KG1 (cell line): ENCODE measurements at places on chromosomes 3 and 15.
A peak's percentile ranks its signal among the peaks of the same experiment; 100 is the strongest.

- DNase-seq: no peak
These were observed 11.8 kb downstream of the SLC12A8 start for GRCh38 chr3:125200731-125201139.

DNA sequence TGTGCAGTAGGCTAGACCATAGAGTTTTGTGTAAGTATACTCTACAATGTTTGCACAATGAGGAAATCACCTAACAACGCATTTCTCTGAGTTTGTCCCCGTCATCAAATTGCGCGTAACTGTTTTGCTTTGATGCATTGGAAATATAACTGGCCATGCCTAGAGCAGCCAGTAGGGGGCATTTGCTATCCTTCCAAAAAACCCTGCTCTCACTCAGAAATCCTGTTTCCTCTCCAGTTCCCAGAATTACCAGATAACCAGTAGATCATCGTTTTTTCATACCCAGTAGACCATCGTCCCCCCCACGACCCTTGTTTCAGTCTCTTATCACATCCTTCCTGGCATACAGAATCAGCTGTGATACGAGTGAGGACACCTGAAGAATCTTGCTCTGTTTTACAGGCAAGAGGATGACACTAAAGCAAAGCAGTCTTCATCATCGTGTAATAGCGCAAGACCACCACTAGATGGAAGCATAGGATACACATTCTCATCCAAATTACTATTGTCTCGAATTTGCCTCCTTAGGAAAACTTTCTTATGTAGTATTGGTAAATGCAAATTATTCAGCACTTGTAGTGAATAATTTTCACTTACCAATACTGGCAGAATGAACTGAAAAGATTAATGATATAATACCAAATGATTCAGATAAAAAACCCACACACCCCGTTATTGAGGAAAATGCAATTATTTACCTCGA lies 4.4 kb upstream of the GABRR3 start:
- peak; percentile 70 for DNase-seq

GRCh38 chr15:57285386-57285785 lies 90.9 kb upstream of the CGNL1 start:
- DNase-seq: no peak

DNA sequence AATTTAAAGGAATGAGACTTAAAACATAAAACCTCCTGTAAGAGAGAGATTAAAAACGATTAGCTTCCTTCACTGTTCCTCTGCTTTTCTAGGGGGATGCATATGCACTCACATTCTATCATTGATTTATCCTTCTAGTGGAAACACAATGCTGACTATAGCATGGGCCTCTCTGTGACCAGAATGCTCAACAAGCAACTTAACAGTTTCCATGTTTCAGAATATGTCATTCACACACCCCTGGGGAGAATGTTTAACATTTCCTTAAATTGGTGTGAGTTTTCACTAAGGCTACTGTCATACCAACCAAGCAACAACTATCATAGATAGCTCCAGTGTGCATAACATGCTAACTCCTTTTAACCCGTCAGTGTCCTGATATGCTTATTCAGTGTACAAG lies 337.9 kb upstream of the GRM7 start:
- no peak for DNase-seq

DNA sequence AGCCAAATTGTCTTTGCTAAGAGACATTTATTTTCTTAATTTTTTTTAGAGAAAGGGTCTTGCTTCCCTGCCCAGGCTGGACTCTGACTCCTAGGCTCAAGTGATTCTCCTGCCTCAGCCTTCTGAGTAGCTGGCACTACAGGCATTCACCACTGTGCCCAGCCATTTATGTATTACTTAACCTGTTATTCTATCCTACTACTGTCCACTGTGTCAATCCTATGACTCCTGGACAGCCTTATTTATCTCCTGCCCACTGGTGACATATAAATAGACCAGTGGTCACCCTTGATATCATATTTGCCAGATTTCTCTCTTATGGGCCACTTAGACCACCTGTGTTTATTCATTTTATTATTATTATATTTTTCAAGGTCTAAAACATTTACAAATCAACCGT lies 161.4 kb downstream of the ROBO1 start:
- no peak for DNase-seq

- no peak for DNase-seq
These were observed 50.0 kb downstream of the PRKAR2A start for GRCh38 chr3:48797626-48798025.

DNA sequence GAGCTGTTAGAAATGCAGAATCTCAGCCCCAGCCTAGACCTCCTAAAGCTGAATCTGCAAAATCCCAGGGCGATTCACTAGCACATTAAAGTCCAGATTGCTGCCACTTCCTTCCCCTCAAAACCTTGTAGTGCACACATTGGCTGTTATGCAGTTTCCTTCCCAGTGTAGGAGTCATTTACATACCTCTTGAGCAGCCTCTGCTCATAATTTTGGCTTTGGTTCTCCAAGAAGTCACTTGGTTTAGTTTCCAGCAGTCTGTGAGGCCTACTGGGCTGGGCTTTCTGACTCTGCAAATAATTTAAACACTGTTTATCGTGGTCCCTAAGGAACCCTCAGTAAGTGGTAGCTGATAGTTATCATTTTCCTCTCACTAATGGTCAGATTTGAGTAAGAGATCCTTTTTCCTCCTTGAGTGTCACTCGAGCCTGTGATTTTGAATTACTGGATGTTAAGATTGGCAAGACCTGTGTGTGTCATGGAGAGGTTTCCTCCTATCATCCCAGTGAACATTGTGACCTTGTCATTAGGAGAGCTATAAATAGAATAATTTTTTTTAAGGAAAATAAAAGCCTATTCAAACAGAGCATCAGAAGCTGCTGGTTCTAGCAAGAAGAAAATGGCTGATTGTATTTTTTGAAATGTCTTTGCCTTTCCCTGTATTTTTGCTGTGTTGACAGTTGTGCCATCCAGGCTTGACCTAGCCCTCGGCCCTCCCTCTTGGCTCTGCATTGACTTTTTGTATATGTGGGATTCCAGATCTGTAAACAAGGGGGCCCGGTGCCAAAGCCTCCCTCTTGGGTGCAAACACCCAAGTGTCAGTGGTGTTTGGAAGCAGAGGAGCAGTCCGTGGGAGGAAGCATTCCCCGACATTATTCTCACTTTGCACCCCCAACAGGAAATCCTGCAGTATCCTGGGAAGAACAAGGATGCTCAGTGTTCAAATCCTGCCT lies 134.8 kb upstream of the ANKRD28 start:
- DNase-seq: no peak

DNA sequence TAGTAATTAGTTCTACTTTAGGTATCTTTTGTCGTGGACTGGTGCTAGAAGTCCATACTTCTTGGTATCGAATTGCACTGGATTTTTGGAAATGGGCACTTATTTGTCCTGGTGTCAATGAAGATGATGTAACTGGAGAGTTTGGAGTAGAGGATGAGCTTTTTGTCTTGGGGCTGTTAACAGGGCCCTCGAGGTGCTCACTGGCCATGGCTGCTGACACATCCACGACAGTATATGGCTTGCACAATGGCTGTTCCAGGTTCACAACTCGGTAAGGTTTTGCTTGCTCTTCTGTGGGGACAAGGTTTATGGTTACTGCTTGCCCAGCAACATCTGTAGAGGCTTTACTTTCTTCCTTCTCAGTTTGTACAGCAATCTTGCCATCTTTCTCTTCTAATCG lies 109.4 kb upstream of the TSPAN3 start:
- DNase-seq: no peak

DNA sequence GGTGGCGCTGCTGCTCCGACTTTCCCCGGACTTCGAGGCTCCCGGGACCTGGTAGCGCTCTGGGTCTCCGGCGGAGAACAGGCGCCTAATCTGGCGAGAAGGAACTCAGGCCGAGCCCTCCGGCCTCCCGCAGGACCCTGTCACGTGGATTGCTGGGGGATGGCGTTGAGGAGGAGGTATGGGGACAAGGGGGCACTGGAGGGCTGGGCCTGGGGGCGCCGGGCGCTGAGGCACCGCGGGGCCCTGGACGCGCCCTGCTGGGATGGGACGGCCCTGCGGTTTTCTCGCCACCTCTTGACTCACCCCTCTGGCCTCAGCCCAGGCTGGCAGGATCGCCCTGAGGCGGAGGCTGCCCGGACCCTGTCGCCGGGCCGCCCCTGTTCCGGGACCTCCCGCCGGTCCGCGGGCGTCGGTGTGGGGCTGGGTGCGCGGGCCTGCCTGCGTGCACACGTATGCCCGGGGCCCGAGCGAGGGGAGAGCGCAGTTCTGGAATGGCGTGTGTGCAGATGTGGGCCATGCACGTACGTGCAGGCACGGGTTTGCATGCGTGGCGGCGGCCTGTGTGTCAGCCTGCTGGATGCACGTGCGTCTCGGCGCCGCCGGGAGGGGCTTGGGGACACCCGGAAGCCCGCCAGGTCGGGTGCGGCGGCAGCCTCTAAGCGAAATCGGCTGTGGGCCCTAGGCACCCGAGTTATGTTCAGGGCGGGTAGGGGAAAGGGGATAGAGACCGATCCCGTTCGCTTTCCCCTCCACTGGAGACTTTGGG lies 752 bp downstream of the C15orf39 start:
- DNase-seq: no peak

GRCh38 chr3:58463181-58463941 lies 28.5 kb upstream of the KCTD6 start:
- DNase-seq: peak; percentile 37

DNA sequence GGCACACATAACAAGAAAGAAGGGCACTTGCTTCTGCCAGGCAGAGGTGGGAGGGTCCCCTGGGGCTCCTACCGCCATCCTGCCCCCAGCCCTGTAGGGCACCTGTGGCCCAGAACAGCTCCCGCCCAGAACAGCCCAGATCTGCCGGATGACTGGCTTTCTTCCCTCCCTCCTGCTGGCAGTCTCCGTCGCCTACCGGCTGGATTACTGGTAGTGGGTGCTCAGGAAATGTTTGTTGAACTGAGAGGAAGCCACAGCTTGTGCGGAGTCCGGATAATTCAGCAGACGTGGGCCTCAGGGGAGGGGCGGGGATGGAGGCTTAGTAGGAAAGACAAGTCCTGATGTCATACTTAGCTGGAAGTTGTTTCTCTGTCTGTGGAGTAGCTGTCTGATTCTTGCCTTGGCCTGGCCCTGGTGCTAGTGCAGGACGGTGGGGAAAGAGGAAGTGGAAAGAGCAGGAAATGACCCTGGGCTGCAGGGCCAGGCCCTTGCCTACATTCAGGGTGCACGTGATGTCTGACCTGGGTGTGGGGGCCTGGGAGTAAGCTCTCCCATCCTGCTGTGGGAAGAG lies 6.7 kb downstream of the CCDC9B start:
- peak; percentile 86 for DNase-seq

- DNase-seq: no peak
These were observed 140.9 kb downstream of the KCNMB2 start for GRCh38 chr3:178676942-178677790.

GRCh38 chr3:55842204-55842603 lies 355.1 kb upstream of the WNT5A start:
- DNase-seq: no peak

DNA sequence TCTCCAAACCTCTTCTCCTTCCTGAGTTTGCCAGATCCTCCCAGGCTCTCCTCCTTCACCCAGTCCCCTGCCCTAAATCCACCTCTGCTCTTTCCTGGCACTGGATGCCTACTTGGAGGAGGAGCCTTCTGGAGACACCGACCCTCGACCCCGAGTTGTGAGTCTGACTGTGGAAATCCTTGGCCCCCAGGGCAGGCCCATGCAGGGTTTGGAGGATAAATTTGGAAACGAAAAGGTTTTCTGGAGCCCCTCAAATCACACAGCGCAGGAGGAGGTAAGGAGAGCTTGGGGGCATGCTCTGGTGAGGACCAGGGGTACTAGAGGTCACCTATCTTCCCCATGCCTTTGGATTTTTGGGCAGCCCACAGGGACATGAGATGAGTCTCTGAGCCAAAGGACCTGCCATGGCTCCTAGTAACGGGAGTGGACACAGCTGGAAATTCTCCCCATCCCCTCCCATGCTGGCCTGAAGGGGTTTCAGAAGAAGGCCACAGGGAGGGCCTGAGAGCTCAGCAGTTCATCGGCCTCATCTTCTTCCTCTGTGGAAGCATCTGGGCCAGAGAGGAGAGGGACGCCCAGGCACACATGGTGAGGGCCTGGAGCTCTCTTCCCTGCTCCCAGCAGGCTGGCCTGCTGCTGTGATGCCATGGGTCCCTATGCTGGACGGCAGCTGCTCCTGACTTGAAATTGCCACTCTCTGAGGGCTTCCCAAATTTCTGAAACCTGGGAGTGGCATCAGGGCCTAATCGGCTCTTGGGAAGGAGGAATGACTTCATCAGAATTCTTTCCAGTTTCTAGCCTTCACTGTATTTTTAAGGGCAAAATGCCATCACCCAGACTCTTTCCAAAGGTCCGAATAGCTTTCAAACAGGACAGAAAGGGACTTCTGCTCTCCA lies 68.6 kb upstream of the ITGA11 start:
- no peak for DNase-seq

DNA sequence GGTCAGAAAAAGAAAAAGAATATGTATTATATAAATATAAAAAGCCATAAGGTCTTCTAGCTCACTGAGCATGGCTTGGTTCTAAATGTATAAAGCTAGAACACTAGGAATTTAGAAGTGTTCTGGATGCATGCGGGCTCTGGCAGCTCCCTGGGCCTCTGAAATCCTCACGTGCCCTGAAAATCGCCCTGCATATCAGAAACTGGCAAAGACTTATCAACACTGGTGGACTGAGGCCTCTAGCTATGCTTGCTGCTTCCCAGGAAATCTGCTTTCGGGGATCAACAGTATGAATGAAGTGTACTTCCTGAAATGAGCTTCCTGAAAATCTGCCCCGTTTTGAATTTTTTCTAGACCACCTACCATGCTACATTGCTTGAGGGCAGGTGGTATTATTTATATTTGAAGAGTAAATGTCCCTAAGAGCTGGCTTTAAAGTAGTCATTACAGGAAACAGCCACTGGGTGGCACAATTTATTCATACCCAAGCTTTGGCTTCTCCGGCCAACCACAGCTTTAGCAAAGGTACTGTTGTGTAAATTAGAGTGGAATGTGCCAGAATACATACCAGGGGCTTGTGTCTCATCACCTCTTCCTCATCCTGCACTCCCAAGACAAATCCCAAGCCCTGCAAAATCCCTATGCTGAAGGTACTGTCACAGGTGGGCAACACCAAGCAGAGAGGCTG lies 17.7 kb downstream of the CRTAP start:
- peak; percentile 72 for DNase-seq

- no peak for DNase-seq
These were observed 12.9 kb downstream of the DUOX2 start for GRCh38 chr15:45100884-45101625.

DNA sequence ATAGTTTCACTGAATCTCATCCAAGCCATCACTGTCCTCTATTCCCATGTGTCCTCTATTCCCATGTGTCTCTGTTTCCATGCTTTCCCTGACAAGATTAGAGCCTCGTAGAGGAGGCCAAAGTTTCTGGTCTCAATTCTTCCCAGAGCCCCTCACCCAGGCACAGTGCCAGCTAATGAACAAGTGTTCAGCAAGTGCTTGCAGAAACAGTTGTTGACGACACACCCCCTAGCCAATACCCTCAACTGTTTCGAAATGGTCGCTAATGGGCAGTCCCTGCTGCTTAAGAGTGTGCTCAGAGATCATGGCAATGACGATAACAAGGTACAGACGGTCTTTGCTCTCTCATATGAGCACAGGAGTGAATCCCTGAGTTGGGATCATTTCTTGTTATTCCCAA lies 73.4 kb downstream of the FAM174B start:
- no peak for DNase-seq
